Upper lobe of right lung (tissue), 1 donor: ENCODE measurements at places on chromosomes 5 and 9.

GRCh38 chr5:179608131-179608581 is 15.3 kb downstream of the HNRNPH1 start:
- DNase-seq, result peak; percentile 58

DNA sequence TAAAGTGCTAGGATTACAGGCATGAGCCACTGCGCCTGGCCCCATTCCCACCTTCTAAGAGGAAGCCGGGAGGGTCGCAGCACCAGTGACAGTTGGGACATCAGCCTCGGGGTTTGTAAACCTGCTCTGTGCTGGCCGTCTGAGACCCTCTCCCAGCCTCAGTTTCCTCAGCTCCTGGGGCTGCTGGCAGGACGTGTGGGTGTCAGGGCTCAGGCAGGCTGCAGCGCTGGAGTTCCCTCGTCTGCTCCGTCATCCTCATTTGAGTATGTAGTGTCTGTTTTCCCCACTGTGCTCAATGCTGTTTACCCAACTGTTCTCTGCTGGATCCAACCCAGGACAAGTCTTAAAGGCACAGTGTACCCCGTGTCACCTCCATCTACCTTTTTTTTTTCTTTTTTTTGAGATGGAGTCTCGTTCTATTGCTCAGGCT is 2.0 kb upstream of the NINJ1 start:
- no peak for DNase-seq

DNA sequence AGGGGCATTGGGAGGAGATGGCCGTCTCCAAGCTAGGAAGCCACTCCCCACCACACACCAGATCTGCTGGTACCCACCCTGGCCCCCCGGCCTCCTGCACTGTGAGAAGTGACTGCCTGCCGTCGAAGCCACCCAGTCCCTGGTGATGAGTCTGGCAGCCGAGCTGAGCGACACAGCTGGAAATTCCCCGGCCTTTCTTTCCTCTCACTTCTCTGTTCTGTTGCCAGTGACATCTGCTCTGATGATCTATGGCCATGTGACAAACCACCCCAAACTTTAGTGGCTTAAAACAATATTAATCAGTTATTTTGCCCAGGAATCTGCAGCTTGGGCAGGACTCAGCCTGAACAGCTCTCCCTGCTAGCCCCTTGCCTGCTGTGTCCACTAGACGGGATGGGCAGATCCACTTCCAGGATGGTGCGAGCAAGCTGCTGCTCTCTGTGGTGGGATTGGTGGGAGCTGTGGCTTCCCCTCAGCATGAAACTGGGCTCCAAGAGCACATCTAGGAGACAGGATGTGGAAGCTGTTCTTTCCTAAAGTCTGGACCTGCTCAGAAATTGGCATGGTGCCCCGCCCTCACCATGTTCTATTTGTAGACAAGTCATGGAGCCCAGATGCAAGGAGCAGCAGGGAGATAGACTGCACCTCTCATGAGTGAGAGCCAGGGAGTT is 211.2 kb downstream of the GADD45G start:
- DNase-seq, result peak; percentile 54

DNA sequence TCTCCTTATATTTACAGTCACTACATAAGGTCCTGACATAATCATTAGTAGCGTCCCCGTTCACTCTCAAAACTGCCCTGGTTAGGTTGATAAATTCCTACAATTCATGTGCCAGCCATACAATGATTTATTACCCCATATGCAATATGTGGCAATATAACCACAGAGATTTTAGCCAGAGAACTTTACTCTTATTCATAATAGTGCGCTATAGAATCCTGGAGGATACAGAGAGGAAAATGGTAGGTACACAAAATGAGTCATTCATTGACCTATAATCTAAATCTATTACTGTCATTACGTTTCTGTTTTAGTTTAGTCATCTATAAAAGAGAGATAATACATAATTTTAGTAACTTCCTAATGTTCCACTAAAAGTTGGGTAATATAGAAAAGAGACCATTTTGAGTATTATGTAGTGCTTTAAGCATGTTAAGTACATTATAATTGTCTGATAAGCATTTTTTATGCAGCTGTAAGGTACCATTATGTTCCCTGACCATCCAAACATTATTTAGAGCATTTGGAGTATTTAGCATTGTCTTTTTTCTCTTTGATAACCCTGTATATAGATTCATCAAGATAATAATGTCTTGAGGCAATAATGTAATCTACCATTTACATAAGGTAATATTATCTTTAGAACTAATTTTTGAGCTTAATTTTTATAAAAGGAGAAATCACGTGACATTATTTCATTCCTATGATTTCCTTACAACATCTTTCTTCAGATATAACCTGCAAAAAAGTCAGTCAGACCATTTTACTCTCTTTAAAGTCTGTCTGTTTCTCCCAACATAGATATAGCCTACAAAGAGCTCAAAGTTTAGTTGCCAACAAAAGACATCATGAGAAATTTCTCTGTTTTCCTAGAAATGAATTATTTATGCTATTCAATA is 655.5 kb upstream of the ZNF608 start:
- no peak for DNase-seq

GRCh38 chr5:35223787-35224395 is 6.4 kb downstream of the PRLR start:
- DNase-seq, result no peak

- peak; percentile 81 for DNase-seq
Measured at GRCh38 chr9:87792831-87793288, 66.9 kb downstream of the CTSL start.

DNA sequence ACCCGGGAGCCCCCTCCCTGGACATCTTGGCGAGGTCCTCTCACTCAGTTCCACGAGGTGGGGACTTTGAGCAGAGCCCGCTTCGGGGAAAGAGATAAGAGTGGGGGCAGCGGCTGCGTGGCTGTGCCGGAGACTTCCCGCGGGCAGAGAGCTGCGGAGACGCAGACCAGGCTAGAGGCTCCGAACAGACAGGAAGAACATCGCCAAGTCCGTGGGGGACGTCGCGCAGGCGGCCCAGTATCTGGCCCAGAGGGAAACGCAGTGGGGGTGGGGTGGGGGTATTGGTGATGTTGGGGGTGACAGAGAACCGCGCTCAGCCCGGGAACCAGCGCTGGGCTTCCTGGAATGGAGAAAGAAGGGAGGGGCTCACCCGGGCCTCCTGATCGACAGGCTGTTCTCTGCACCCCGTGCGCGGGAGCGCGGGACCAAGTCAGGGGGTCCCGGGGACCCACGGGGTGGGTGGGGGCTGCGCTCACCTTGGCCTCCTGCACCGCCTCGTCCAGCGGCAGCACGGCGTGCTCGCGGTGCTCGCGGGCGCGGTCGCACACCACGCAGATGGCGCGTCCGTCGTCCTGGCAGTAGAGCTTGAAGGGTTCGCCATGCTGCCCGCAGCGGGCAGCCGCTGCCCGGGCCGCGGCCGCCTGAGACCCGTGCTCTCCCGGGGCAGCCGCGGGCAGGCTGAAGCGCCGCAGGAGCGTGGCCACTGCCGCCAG is 727 bp downstream of the TRIM7 start:
- no peak for DNase-seq

- no peak for DNase-seq
Measured at GRCh38 chr5:81650987-81651386, 99.9 kb downstream of the SSBP2 start.

- DNase-seq, result no peak
Measured at GRCh38 chr9:126973651-126974529, 59.3 kb downstream of the RALGPS1 start.

DNA sequence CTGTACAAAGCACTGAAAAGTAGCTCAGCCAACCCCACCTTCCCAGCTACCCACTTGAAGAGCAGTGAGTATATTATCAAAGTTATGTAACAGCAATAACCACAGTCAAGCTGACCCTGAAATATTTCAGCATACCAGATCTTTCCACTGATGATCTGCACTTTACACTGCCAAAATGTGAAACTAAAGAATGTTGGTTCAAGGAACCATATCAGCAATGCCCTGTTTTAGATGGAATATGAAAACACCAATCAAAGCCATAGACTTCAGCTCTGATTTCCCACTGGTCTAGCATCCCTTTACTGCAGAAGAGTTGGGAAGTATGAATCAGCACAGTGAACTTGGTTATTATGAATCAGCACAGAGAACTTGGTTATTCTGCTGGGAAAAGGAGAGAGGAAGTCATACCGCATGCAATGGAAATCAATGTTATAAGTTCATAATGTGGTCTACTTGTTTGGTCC is 20.0 kb downstream of the CEMIP2 start:
- no peak for DNase-seq

DNA sequence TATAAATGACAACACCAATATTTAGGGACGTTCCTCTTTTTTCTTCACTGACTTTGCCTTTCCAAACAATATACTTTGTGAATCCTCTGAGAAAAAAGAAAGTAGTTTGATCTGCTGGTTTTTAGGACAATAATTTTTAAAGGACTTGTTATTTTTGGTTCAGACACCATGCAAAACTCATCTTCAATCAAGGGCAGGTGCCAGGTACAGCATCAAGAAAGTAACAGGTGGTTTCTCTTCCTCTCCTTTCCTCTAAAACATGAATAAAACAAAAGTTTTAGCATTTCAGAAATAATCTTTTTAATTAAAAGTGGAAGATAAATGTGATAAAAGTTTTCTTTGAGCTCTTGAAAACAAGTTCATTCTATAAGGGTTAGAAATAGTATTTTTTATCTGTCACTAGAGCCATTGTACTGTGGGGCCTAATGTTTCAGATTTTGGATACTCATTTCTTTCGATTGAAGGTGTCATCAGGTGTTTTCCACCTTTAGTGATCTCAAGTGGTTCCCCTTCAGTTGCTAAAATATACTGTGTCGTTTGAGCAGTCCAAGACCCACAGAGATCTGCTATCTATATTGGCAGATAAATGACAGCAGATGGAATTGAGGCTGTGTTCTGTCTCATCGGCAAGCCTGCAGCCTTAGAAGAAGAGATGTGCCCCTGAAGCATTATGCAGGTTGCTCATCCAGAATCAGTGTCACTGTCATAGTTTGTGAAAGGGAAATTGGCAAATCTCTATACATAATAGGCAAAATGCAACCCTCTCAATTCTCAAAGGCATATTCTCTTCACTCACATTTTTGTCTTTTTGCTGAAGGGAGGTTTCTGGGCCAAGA is 499.7 kb downstream of the PDE4D start:
- DNase-seq, result no peak

- no peak for DNase-seq
Measured at GRCh38 chr5:138560971-138561370, 14.2 kb downstream of the HSPA9 start.

DNA sequence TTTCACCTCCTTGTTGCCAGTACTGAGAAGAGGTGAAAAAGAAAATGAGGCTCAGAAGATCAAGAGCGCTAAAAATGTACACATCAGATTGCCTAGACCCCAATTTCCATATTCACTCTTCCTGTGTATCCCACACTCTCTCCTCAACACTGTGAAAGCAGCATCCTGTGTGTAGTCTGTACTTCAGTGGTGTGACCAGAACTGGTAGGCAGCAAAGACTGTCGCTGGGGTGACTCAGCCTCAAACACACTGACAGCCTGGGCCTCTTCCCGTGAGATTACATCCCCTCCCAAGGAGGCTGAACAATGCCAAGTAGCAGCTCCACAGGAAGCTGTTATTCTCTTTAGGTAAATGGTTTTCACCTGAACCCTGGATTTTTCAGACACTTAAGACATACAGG is 135.5 kb downstream of the CCDC192 start:
- no peak for DNase-seq
